Smooth muscle cell of the pulmonary artery (primary cell): ENCODE measurements at places on chromosomes 12 and 14. TPM values are rescaled to one million over a fixed set of nuclear protein-coding genes. Genes with fewer than 3 reads are reported as not detected.

The OASL gene
- total RNA-seq, result 0.03 and 0.26 TPM in 2 replicates

The OTX2 gene
- not detected in 2 replicates for total RNA-seq

The FAIM2 gene
- total RNA-seq, result 3.7 and 8.3 TPM in 2 replicates

The KRT79 gene
- not detected in 2 replicates for total RNA-seq

The HELB gene
- 2.2 and 5.0 TPM in 2 replicates for total RNA-seq

The TSHR gene
- total RNA-seq, result under 0.01 TPM in 1 of 2 replicates, not detected in the other

The TMPRSS12 gene
- not detected in 2 replicates for total RNA-seq

The GALNT8 gene
- total RNA-seq, result 0.07 TPM in 1 of 2 replicates, not detected in the other

The KRT74 gene
- total RNA-seq, result not detected in 2 replicates

The RPGRIP1 gene
- not detected in 2 replicates for total RNA-seq

The FGF23 gene
- not detected in 2 replicates for total RNA-seq

The TM7SF3 gene
- 135 and 143 TPM in 2 replicates for total RNA-seq

The SFSWAP gene
- total RNA-seq, result 16.6 and 21.4 TPM in 2 replicates

The GPRC5D gene
- total RNA-seq, result 0.13 TPM in 1 of 2 replicates, not detected in the other

The ARF6 gene
- total RNA-seq, result 62.5 and 68.7 TPM in 2 replicates

The LUM gene
- total RNA-seq, result 115 and 562 TPM in 2 replicates

The NGB gene
- total RNA-seq, result not detected in 2 replicates

The SYNDIG1L gene
- total RNA-seq, result under 0.01 TPM in 1 of 2 replicates, not detected in the other

The GRIP1 gene
- total RNA-seq, result 0.26 and 0.33 TPM in 2 replicates

The TC2N gene
- 0.26 and 0.50 TPM in 2 replicates for total RNA-seq

The MYH7 gene
- not detected in 2 replicates for total RNA-seq

The DPPA3 gene
- total RNA-seq, result not detected in 2 replicates

The LRP1-AS gene
- total RNA-seq, result 0.20 TPM in 1 of 2 replicates, not detected in the other

The CFAP54 gene
- 1.8 and 2.6 TPM in 2 replicates for total RNA-seq

The AP5M1 gene
- total RNA-seq, result 22.8 and 28.0 TPM in 2 replicates

The PTHLH gene
- total RNA-seq, result 1.6 and 6.1 TPM in 2 replicates

The BEGAIN gene
- 0.26 and 0.78 TPM in 2 replicates for total RNA-seq

The C12orf54 gene
- not detected in 2 replicates for total RNA-seq

The AHNAK2 gene
- 41.4 and 194 TPM in 2 replicates for total RNA-seq

The SLC5A8 gene
- not detected in 2 replicates for total RNA-seq

The SCNN1A gene
- 0.07 TPM in 1 of 2 replicates, not detected in the other for total RNA-seq

The PPM1H gene
- total RNA-seq, result 2.5 and 2.9 TPM in 2 replicates

The CLEC6A gene
- total RNA-seq, result not detected in 2 replicates

The SSPN gene
- 13.3 and 30.8 TPM in 2 replicates for total RNA-seq

The KRT71 gene
- not detected in 2 replicates for total RNA-seq

The ENTPD5 gene
- total RNA-seq, result 15.7 and 21.9 TPM in 2 replicates

The TAS2R9 gene
- total RNA-seq, result not detected in 2 replicates

The KRT85 gene
- not detected in 2 replicates for total RNA-seq

The NKX2-8 gene
- total RNA-seq, result not detected in 2 replicates

The AP1G2 gene
- 10.2 and 10.6 TPM in 2 replicates for total RNA-seq

The ATP2B1 gene
- total RNA-seq, result 43.1 and 85.6 TPM in 2 replicates

The PTPRO gene
- total RNA-seq, result 1.9 and 2.2 TPM in 2 replicates

The ACADS gene
- total RNA-seq, result 5.6 and 6.6 TPM in 2 replicates
